ENCODE measurements at places on chromosomes 3 and 15. TPM values are rescaled to one million over a fixed set of nuclear protein-coding genes. Genes with fewer than 3 reads are reported as not detected.

Gene STARD5
- total RNA-seq, result 1.8 TPM

Gene EEF1AKMT4
- 8.8 TPM for total RNA-seq

Gene CHST13
- 0.83 TPM for total RNA-seq

Gene CDC25A
- 9.4 TPM for total RNA-seq

Gene C3orf20
- total RNA-seq, result 0.08 TPM

Gene SPINK8
- total RNA-seq, result not detected

Gene TM4SF1
- 948 TPM for total RNA-seq

Gene CYP1A1
- 1.8 TPM for total RNA-seq

Gene CHST2
- total RNA-seq, result 1.1 TPM

Data from A549 treated with Hydrocortisone at 1 μM for 4 hours (cell line).